Activated T-cell treated with anti-CD3 and anti-CD28 coated beads for 1 hour (primary cell): ENCODE measurements at places on chromosomes 3 and 15.

- DNase-seq = no peak
Measured at GRCh38 chr3:134956395-134956794, 161.3 kb downstream of the EPHB1 start.

- no peak for DNase-seq
Measured at GRCh38 chr15:95715906-95716656, 614.4 kb upstream of the NR2F2 start.

DNA sequence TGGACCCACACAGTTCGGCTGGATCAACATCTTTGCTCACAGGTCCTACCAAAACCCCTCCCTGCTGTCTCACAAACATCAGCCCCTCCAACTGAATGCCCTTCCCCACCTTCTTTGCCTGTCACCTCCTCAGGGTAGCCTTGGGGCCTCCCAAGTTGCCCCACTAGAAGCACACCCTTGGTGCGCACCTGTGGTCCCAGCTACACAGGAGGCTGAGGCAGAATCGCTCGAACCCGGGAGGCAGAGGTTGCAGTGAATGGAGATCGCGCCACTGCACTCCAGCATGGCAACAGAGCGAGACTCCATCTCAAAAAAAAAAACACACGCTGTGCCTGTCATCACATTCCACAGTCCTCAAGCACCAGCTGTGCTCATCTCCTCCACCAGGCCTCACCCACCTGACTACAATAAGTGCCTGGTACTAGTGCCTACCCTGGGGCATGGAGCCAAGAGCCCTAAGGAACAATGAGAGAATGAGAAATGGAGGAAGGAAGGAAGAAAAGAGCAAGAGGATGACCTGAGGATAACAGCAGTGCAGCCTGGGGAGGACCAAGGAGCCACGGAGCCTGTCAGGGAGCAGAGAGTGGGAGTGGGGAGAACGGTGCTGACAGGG, 26.0 kb downstream of the RPN1 start:
- no peak for DNase-seq

GRCh38 chr3:40324621-40325020, 15.1 kb downstream of the EIF1B start:
- no peak for DNase-seq

DNA sequence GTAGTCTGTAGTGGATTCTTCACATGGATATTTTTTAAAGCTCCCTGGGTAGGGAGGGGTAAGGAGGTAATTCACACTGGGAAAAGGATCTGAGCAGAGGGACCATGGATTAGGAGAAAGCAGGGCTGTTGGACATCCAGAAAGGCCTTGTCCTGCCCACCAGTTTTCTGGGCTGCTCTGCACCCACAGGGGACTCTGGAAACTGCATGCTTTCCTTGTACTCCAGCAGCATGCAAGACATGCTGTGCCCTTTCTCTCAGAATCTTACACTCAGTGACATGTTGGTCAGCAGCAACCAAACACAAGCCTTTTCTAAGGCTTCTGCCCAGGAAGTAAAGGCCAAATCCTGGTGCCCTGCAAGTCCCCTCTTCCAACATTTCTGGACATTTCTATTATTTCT, 2.5 kb upstream of the FBN1 start:
- no peak for DNase-seq

DNA sequence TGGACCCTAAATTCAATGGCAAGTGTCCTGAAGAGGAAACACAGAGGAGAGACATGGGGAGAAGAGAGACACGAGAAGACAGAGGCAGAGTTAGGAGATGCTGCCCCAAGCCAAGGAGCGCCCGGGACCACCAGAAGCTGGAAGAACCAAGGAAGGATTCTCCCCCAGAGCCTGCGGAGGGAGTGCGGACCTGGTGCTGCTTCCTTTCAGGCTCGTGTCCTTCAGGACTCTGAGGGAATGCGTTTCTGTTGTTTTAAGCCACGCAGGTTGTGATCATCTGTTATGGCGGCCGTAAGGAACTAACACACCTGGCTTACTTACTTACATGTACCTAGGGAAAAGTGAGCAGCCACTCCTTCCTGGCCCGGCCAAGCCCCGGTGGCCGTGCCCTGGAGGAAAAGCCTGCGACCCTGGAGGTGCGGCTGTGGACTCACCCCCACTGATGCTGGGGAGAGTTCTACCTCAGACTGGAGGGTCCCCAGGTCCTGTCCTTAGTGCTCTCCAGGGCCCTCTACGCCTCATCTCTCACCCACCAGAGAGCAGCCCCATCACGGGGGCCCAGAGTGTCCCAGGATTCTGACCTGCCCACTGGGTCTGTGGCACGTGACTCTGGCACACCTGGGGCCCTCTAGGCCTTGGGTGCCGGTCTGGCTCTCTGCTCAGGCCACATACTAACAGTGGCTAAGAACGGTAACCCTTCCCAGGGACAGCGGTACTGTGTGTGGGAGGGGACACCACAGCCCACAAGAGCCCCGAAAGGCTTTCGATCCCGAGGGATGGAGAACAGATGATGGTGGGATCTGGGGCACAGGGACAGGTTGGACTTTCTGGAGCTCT, 61.8 kb downstream of the ITGA11 start:
- no peak for DNase-seq

DNA sequence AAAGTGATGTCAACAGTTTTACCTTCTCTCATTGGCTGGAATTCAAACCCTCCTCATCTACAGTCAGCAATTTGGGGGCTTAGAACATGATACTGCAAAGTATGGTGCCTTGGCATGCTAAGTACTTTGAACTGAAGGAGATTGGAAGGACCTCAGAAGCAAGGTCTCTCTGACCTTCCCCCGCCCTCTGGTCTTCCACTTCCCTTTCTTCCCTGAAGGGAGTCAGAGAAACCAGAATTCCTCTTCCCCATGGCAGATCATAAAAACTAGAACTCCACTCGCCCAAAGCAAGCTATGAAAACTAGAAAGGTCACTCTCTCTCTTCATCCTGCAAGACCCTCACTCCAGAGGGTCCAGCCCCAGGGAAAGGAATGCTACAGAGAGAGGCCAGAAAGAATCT, 64.2 kb downstream of the CD200R1L start:
- DNase-seq = no peak

- DNase-seq = no peak
Measured at GRCh38 chr15:25767356-25768151, 95.6 kb downstream of the ATP10A start.

DNA sequence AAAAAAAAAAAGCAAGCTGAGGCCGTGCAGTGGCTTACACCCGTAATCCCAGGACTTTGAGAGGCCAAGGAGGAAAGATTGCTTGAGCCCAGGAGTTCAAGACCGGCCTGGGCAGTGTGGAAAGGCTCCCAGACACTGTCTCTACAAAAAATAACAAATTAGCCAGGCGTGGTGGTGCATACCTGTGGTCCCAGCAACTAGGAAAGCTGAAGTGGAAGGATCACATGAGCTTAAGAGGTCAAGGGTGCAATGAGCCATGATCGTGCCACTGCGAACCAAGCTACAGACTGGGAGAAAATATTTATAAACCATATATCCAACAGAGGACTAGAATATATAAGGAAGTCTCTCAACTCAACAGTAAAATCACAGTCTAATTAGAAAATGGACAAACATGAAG, 10.0 kb downstream of the KLHDC8B start:
- DNase-seq = no peak

DNA sequence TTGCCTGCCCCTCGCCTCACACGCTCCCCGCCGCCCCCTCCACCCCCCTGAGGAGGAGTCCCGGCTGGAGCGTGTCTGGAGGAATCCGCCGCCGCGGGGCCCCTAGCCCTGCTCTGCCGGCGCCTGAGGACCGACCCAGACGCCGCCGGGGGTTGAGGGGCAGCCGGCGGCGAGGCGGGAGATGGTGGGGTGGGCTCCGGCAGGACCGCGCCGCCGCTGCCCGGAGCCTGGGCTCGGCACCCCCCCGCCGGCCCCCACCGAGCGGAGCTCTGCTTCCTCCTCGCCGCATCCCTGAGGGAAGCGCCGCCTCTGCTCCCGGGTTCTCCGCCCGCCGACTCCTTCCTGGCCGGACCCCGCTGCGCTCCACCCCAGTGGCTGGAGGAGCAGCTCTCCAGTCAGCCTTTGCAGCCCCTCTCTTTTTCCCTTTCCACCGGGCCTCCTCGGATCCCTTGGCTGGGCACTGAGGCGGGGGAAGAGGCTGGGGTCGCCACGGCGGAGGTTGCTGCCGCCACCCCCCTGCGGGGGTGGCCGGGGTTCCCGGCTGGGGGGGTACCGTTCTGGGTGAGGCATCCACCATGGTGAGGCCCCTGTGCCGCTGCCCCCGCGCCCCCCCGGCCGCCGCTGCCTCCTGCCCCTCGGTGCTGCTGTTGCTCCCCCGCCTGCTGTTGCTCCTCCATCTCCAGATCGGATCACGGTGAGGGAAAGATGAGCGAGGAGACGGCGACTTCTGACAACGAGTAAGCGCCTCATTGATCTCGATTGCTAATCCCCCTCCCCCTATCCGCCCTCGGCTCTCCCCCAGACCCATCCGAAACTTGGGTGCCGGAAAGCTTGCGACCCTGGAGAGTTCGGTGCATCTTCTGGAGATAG, at the start of gene SPRED1:
Gene SPRED1, plus strand, starts transcription at position 356 of the 870 bp plus-strand sequence. Its CDS starts 350 bp downstream, at position 706.
- DNase-seq = peak; percentile 4

GRCh38 chr3:50971487-50971924, 296.8 kb downstream of the DOCK3 start:
- DNase-seq = peak; percentile 26

GRCh38 chr15:33608714-33609113, 297.9 kb downstream of the RYR3 start:
- no peak for DNase-seq

- DNase-seq = peak; percentile 16
Measured at GRCh38 chr3:194397757-194398312, 1.2 kb downstream of the GP5 start.

DNA sequence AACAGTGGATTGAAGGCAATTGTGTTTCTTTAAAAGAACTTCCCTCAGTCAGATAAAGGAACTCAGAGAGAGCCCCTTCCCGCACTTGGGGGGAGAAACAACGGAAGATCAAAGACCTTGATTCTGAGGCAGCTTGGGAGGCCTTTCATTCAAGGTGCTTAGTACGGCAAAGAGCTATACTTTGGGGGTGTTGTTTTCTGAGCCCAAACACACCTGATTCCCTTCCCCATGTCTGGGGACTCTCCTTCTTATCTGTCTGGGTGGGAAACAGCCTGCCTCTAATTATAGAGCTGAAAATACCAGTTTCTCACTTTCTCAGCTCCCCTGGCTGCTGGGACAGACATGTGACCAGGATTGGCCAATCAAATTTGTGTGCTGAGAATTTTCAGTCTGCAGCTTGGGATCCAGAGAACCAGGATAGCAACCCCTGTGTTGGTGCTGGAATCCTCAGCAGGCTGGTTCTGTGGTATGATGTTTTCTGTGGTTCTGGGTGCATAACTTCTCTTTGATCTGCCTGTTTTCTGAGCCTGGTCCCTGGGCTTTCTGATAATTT, 19.4 kb upstream of the IQCF6 start:
- DNase-seq = no peak

DNA sequence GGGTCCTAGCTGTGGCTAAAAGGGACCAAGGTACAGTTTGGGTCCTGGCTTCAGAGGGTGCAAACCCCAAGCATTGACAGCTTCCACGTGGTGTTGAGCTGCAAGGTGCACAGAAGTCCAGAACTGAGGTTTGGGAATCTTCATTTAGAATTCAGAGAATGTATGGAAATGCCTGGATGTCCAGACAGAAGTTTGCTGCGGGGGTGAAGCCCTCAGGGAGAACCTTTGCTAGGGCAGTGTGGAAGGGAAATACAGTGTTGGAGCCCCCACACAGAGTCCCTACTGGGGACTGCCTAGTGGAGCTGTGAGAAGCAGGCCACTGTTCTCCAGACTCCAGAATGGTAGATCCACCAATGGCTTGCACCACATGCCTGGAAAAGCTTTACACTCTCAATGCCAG, 17.9 kb downstream of the RNF13 start:
- DNase-seq = no peak

DNA sequence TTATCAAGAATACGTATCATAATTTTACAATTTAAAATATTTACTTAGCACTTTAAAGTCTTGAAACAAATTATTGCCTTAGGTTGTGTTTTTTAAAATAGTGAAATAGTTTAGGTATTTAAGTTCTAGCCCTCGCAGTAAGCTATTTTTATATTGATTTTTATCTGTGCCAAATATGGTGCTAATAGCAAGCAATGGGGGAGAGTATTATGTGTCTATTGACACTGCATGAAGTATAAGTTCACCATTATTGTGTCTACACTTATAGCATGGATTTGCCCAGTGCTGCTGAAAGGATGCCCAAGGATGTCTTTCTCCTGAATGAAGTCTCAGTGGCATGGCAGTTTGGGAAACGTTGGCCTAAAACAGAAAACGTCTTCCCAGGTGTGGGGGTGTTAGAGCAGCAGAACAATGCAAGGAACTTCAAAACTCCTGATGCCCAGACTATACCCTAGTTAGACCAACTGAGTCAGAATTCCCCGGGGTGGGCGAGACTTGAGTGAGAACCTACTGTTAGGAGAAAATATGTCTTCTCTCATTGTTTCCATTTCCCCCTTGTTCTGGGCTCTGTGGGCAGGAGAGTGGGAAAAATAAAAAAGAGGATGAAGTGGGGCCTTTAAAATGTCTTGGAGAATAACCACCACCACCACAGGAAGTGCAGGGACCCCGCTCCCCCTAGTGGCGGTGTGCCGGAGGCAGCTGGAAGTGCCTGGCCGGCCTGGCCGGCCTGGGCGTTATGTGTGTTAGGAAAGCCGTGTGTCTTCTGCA, 104.2 kb upstream of the SLC7A14 start:
- DNase-seq = peak; percentile 7

GRCh38 chr3:71547249-71548198, 36.0 kb downstream of the FOXP1 start:
- no peak for DNase-seq

- DNase-seq = no peak
Measured at GRCh38 chr3:51954713-51955112, 468 bp upstream of the GPR62 start.

- no peak for DNase-seq
Measured at GRCh38 chr15:39429898-39430357, 151.0 kb upstream of the THBS1 start.

- DNase-seq = no peak
Measured at GRCh38 chr15:85397151-85397550, 16.7 kb downstream of the AKAP13 start.

GRCh38 chr15:35139822-35140221, 54.7 kb upstream of the NANOGP8 start:
- no peak for DNase-seq

- DNase-seq = no peak
Measured at GRCh38 chr15:83775738-83776137, 121.8 kb downstream of the ADAMTSL3 start.

DNA sequence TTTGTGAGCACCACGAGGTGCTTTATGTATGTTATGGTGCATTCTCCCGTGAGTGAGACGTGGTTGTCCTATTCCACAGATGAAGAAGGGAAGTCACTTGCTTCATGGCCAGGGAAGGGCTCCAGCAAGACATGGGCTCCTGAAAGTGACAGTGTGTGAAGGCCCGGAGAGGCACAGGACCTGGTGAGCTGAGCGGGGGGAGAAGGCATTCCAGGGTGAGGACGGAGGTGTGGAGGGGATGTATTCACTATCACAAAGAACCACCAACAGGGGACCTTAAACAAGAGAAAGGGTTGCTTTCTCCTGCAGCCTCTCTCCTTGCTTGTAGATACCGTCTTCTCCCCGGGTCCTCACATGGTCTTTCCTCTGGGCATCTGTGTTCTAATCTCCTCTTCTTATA, 139.1 kb downstream of the FBLN2 start:
- no peak for DNase-seq
